ENCODE measurements at places on chromosomes 2 and 18. TPM values are rescaled to one million over a fixed set of nuclear protein-coding genes. Genes with fewer than 3 reads are reported as not detected.

The ELOA2 gene
- total RNA-seq = not detected

The TGIF1 gene
- total RNA-seq = 18.8 TPM

- peaks cover 12% of the 10 kb centered on the region for H3K36me3 ChIP-seq
- H3K4me3 ChIP-seq = peak overlapping the region; percentile 81
- no peaks in the 10 kb centered on the region for H3K27me3 ChIP-seq
- H3K4me1 ChIP-seq = peaks cover 37% of the 10 kb centered on the region
- DNase-seq = peak; percentile 27
These were observed 693 bp downstream of the UBE2F start for GRCh38 chr2:237967463-237967951.

The CYTIP gene
- 302 TPM for total RNA-seq

DNA sequence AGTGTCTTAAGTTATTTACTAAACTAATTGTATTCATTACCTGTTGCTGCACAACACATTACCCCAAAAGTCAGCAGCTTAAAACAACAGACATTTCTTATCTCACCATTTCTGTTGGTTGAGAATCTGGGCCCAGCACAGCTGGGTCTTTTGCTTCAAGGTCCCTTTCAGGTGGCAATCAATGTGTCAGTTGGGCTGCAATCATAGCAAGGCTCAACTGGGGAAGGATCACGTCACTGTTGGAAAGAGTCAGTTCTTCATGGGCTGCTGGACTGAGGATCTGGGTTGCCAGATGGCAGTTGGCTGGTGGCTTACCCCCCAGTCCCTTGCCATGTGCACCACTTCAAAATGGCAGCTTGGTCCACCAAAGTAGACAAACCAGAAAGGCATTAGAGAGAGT is 261.2 kb downstream of the SUCLG1 start:
- no peak overlapping the region for H3K27ac ChIP-seq
- DNase-seq = no peak
- no peaks in the 10 kb centered on the region for H3K36me3 ChIP-seq
- no peak overlapping the region for H3K4me3 ChIP-seq

- H3K27me3 ChIP-seq = peaks cover 2% of the 10 kb centered on the region
- no peak overlapping the region for H3K27ac ChIP-seq
- H3K4me3 ChIP-seq = no peak overlapping the region
These were observed 380.5 kb downstream of the DSEL start for GRCh38 chr18:67135981-67136380.

The LPIN1 gene
- total RNA-seq = 24.1 TPM

- H3K27me3 ChIP-seq = peaks cover 4% of the 10 kb centered on the region
- no peak overlapping the region for H3K4me3 ChIP-seq
- no peaks in the 10 kb centered on the region for H3K4me1 ChIP-seq
- H3K36me3 ChIP-seq = no peaks in the 10 kb centered on the region
- DNase-seq = no peak
These were observed 6.3 kb upstream of the CTAGE1 start for GRCh38 chr18:22423878-22424564.

- H3K27me3 ChIP-seq = peaks cover 10% of the 10 kb centered on the region
- no peaks in the 10 kb centered on the region for H3K4me1 ChIP-seq
- H3K27ac ChIP-seq = no peak overlapping the region
- no peaks in the 10 kb centered on the region for H3K36me3 ChIP-seq
- no peak for DNase-seq
These were observed 70.3 kb upstream of the KLHL29 start for GRCh38 chr2:23314687-23315086.

DNA sequence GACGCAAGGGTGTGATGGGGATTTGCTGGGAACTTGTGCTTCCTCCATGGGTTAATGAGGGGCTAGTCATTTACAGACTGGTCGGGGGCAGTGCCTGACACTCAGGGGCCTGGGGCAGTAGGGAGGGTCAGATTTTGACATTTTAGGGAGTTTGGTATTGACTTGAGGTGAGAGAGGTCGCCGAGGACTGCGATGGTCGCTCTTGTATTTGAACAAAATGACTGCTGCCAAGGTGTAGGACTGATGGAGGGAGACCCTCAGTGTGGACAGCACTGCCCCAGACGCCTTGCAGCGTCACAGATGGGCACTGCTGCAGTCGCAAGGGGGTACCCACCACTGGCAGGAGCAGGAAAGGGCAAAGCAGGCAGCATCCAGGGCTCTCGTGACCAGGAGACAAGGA is 182.9 kb downstream of the RTP5 start:
- no peak for DNase-seq
- H3K27me3 ChIP-seq = peaks cover 6% of the 10 kb centered on the region
- no peak overlapping the region for H3K4me3 ChIP-seq
- H3K4me1 ChIP-seq = no peaks in the 10 kb centered on the region
- H3K27ac ChIP-seq = no peak overlapping the region
- no peaks in the 10 kb centered on the region for H3K36me3 ChIP-seq

GRCh38 chr18:21483051-21483450 is 117.5 kb downstream of the ESCO1 start:
- peaks cover 9% of the 10 kb centered on the region for H3K27me3 ChIP-seq
- peaks cover 2% of the 10 kb centered on the region for H3K4me1 ChIP-seq
- DNase-seq = no peak
- H3K27ac ChIP-seq = no peak overlapping the region
- H3K36me3 ChIP-seq = no peaks in the 10 kb centered on the region
- H3K4me3 ChIP-seq = no peak overlapping the region

The FAM237A gene
- not detected for total RNA-seq

DNA sequence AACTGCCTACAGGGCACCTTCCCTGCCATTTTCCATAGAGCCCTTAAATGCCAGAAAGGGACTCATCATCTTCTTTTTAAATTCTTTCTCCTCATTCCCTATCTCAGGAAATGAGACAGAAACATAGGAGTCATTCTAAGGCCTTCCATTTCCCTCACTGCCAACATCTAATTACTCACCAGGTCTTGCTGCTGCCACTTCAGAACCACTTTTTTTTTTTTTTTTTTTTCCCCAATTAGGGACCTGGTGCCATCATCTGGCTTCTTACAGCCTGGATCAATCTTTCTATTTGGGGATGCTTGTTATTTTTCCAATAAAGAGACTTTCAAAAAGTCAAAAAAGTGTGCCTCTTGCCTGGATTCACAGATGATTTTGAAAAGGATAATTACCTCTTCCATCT is 373.4 kb downstream of the LPIN1 start:
- no peak for DNase-seq
- peaks cover 3% of the 10 kb centered on the region for H3K4me1 ChIP-seq
- H3K27me3 ChIP-seq = no peaks in the 10 kb centered on the region
- no peak overlapping the region for H3K4me3 ChIP-seq

GRCh38 chr2:18467749-18468360 is 92.6 kb downstream of the RDH14 start:
- H3K4me3 ChIP-seq = no peak overlapping the region
- DNase-seq = no peak
- H3K27ac ChIP-seq = no peak overlapping the region
- no peaks in the 10 kb centered on the region for H3K4me1 ChIP-seq
- H3K27me3 ChIP-seq = peaks cover 14% of the 10 kb centered on the region

The SH2D6 gene
- 1.2 TPM for total RNA-seq

The SLC9A4 gene
- not detected for total RNA-seq

The TNP1 gene
- not detected for total RNA-seq

DNA sequence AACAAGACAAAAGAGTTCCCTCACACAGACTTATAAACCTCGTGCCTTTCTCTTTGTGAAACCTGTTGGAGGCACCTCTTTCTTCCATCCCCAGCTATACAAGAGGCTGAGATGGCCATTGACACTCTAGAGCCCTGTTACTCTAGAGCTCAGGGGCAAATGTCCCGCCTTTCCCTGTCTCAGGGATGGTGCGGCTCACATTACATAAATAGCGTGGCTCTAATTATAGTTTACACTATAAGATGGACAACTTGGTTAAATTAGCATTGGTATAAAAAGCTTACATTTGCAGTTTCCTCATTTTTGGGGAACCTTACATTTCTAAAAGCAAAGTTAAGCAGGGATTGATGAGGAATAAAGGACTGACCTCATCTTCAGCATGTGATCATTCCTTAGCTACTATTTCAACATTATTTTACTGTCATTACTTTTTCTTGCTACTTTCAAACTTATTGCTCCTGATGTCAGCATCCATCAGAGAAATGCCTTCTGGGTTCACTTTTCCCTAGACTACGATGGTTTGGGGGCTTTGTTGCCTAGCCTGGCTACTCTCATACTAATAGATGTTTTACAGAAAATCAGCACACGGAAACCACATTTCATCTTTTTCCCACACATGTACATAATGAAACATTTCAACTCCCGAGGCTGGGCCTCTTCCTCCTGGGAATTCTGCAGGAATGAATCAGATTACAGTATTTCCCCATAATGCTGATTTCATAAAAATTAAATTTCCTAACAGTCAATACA is 40.4 kb downstream of the FTCDNL1 start:
- H3K4me1 ChIP-seq = no peaks in the 10 kb centered on the region
- no peak overlapping the region for H3K4me3 ChIP-seq
- H3K27ac ChIP-seq = no peak overlapping the region
- H3K36me3 ChIP-seq = no peaks in the 10 kb centered on the region
- no peaks in the 10 kb centered on the region for H3K27me3 ChIP-seq
- DNase-seq = no peak

DNA sequence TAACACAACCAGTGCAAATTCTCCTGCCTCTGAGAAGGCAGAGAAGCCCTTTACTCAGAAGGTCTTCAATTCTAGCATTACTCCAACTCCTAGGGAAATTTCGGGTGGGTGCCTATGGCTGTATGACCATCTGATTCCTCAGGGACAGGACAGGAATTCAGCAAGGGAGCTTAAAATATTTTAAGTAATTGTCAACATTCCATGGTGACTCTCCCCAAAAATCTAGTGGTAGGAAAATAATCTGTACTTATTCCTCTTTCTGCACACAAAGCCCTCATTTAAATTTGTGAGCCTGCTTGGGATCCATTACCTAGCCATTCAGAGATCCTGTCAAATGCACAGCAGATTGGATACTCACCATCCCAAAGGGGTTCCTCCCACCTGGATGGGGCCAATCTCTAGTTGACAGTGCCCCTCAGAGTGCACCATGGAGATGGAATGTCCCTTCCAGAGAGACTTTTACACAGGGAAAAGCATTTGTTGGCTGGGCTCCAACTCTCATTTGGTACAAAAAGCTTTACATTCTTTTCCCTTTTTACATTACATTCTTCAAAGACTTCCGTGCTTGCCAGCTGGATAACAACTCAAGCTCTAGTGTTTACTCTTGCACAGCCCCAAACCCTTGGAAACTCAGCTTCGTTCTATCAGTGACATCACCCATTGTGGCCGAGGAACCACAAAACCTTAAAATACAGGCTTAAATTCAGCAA is 3.1 kb upstream of the TMEM150A start:
- peaks cover 34% of the 10 kb centered on the region for H3K4me1 ChIP-seq
- H3K27ac ChIP-seq = peak overlapping the region; percentile 45
- H3K4me3 ChIP-seq = no peak overlapping the region

Measured in activated naive CD8-positive, alpha-beta T cell treated with anti-CD3 and anti-CD28 coated beads for 36 hours (primary cell).